Renal cortex interstitium (tissue), 15 donors: ENCODE measurements at places on chromosomes 12 and 14. TPM values are rescaled to one million over a fixed set of nuclear protein-coding genes. Genes with fewer than 3 reads are reported as not detected.
A peak's percentile ranks its signal among the peaks of the same experiment; 100 is the strongest.

GRCh38 chr14:51093371-51094281, 1.3 kb downstream of the TRIM9 start:
- peak; percentile 13 for DNase-seq

The TIMELESS gene
- polyA plus RNA-seq, result 46.6 TPM

The MYO1H gene
- polyA plus RNA-seq, result 2.5 TPM

- no peak for DNase-seq
Measured at GRCh38 chr14:38339696-38340095, 83.8 kb upstream of the CLEC14A start.

- DNase-seq, result no peak
Measured at GRCh38 chr12:47752552-47752951, 6.1 kb downstream of the RAPGEF3 start.

The HOXC5 gene
- 2.0 TPM for polyA plus RNA-seq

DNA sequence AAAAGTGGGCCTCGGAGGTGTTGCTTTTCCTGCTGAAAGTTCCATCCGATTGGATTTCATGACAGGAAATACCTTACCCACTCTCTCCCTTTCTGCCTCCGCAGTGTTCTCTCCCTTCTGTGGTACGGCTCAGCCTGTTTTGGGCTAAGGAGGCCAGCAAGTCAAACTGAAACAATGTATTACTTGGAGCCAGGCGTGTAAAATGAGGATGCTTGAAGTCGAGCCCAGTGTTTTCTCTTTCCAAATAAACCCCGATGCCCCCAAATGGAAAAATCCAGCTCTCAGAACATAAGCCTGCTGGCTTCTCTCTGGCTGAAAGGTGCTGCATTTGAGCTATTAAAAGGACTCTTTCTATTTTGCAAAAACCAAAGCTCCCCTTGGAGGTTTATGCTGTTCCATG, 124.7 kb downstream of the ZNF664 start:
- DNase-seq, result no peak
